ENCODE measurements at places on chromosomes 5 and 9.

GRCh38 chr5:178221282-178221681 is 11.3 kb downstream of the PHYKPL start:
- DNase-seq: no peak

GRCh38 chr9:591292-591691 is 250.2 kb upstream of the DMRT1 start:
- no peak for DNase-seq

GRCh38 chr9:80485420-80486250 is 913.9 kb downstream of the TLE4 start:
- DNase-seq: no peak

DNA sequence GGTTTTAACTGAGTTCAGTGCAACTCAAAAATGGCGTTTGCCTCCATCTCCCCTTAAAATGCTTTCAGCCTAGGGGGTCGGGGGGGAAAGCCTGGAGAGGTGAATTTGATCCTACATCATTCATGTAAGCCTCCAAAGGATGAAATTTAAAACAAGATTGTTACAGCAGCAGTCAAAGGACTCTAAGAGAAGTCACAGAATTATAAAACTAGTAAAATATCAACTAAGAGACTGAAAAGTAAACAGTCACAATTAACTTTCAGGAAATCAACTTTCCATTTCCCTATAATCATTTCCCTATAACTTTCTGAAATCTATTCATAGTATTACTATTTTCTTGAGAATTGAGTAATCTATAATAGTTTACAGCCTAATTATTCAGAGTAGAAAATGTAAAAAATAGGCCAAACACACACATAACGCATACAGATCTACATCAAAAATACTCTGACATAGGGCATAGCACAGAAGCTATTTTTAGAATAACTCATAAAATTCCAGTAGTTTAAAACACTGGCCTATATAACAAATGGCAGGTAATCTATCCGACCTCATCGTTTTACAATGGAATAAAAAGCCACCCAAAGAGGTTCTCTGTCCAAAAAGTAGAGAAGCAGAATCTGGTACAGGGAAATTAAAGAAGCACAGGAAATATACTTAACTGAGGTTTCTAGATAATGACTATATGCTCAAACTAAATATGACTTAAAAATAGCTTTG is 37.6 kb downstream of the FBXL17 start:
- DNase-seq: no peak

DNA sequence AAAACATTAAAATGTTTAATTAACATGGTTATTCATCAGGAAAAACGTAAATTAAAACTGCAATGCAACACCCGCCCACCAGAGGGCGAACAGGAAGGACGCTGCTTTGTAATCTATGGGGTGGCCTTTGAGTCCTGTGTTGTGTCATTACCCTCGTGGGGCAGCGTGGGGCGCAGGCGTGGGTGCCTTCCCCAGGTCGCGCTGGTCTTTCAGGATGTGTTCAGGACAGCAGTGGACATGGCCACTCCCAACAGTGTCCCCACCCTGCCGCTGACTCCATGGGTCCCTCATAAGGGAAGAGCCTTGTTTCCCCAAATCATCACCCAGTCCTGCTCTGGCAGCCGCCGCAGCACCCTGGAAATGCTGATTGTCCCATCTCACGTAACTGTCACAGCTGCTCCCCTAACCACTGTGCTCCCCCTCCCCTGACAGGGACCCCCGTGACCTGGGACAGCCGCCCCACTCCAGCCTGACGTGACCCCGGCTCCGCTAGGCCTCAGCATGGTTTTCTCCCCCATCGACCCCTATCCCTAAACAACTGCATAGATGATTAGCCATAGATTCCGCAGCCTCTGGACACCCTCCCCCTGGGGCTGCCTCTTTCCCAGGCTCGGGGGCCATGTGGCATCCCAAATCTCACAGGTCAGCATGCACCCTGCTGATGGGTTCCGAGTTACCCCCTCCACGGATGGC is 36.4 kb downstream of the GLT6D1 start:
- peak; percentile 29 for DNase-seq

- DNase-seq: peak; percentile 22
Measured at GRCh38 chr5:52776116-52776515, 11.6 kb upstream of the ITGA1 start.

DNA sequence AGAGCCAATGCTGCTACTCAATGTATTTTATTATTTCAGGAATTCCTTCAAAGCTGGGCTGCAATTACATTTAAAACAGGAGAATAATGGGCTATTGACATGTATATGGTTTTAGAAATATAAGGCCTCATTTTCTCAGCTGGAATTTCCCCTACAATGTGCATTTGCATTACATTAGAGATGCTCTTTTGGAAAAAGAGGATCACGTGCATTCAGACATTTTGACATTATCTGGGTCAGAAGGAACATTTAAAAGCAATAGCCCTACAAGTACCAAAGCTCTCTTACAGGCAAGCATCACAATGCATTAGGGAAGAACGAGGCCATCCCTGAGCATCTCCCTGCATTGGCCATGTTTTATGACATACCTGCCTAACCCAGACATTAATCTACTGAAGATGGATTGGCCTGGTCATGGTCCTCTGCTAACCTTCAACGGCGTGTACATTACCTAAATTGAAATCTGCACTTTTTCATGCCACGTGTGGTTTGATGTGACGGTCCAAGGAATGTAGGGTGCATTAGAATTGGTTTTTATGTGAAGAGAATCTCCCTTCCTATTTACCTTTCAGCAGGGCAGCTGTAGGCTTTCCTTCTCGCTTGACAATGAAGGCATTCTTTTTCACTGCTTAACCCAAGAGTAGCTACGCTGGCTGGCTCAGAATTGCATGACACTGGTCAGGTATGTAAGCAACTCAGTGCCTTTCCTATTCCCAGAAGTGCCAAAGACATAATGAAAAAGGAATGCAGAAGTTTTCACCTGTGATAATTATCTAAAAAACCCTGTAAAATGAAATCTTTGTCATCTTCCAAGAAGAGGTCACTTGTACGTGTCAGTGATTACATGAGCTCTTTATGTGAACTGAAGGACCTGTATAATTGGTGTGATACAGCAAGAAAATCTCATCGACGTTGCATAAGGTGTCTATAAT is 212.3 kb upstream of the MPDZ start:
- no peak for DNase-seq

DNA sequence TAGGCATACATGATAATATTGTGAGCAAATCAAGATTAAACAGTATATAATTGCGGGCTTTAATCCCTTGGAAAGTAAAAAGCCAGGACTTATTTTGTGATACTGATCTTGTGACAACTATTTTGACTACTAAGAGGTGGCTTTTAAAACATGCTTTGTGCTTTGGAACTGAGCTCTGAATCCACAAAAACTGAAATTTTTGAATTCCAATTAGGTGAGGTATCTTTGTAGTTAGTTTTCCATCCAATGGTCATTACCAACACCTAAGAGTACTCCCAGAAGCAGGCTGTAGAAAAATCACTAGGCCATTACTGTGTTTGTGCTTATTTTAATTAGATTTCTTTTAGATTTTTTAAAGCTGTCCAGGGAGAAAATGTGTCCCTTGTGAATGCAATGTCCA is 559.5 kb upstream of the WWC1 start:
- no peak for DNase-seq

DNA sequence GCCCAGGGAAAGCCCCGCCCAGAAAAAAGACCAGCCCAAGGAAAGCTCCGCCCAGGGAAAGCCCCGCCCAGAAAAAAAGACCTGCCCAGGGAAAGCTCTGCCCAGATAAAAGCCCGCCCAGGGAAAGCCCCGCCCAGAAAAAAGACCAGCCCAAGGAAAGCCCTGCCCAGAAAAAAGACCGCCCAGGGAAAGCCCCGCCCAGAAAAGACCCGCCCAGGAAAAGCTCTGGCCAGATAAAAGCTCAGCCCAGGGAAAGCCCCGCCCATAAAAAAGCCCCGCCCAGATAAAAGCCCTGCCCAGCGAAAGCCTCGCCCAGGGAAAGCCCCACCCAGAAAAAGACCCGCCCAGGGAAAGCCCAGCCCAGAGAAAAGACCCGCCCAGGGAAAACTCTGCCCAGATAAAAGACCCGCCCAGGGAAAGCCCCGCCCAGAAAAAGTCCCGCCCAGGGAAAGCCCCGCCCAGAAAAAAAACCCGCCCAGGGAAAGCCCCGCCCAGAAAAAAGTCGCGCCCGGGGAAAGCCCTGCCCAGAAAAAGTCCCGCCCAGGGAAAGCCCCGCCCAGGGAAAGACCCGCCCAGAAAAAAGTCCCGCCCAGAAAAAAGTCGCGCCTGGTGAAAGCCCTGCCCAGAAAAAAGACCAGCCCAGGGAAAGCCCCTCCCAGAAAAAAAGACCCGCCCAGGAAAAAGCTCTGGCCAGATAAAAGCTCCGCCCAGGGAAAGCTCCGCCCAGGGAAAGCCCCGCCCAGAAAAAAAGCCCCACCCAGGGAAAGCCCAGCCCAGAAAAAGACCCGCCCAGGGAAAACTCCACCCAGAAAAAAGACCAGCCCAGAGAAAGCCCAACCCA is 11.9 kb downstream of the GRIN1 start:
- DNase-seq: no peak

DNA sequence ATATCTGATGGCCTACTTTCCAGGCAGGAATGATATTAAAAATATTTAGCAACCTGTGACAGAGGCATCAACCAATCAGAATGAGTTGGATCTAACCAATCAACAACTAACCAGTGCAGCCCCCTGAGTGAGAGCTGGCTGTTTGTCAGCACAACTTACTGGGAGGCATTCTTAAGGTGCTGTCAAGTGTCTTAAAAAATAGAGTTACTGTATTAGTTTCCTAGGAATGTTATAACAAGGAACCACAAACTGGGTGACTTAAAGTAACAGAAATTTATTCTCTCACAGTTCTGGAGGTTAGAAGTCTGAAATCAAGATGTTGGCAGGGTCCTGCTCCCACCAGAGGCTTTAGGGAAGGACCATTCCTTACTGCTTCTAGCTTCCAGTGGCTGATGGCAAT is 85.2 kb downstream of the ATG10 start:
- no peak for DNase-seq

- no peak for DNase-seq
Measured at GRCh38 chr5:56515011-56515410, 281.9 kb upstream of the ANKRD55 start.

DNA sequence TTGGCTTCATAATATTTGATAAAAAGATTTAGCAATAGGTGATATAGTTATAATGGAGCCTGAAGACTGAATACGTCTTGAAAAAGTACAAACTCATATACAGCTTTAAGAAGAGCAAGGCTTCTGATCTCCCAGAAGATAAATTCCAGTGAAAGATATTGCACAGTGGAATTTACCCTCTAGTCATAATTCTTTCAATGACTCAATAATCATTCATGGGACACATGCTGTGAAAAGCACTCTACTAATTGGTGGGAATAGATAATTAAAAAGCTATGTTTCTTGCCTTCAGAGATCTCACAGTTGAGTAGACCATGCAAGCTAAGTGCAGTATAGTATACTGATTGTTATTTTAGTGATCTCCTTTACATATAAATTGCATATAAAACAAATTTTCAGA is 538.6 kb upstream of the CYLC2 start:
- no peak for DNase-seq

DNA sequence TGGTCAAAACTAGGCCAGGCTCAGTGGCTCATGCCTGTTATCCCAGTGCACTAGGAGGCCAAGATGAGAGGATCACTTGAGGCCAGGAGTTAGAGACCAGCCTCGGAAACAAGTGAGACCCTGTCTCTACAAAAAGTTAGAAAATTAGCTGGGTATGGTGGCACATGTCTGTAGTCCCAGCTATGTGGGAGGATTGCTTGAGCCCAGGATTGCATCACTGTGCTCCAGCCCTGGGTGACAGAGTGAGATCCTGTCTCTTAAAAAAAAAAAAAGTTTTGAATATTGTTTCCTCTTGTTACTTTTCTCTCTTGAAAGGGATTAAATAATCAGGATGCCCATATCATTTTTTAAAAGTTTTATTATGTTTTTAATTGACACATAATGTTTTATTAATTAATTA is 7.6 kb downstream of the ARHGEF37 start:
- no peak for DNase-seq

DNA sequence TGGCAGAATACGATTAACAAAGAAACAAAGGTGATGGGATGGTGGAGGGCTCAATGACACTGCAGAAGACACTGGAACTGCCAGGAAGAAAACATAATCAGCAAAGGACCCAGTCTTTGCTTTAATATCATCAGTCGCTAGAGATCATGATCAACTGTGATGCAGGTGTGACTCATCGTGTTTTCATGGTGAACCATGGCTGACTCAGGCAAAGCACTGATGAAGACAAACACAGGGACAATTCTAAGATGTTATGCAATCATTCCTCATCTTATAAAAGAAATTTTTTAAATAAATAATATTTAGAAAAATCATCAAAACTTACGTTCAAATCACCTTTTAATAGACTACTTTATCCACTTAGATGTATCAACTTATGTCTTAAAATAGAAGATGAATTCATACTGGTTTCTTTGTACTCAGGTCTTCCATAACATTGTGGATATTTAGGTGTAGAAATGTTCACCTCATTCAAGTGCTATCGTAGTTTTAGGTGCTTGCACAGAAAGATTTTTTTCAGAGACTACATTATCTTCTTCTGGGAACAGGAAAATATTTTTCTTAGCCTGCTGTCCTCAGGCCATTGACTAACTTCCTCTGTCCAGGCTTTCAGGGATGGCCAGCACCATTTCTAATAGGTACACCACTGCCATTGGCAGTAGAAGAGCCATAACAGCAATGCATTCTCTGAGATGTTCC is 673.4 kb upstream of the MEF2C start:
- no peak for DNase-seq

DNA sequence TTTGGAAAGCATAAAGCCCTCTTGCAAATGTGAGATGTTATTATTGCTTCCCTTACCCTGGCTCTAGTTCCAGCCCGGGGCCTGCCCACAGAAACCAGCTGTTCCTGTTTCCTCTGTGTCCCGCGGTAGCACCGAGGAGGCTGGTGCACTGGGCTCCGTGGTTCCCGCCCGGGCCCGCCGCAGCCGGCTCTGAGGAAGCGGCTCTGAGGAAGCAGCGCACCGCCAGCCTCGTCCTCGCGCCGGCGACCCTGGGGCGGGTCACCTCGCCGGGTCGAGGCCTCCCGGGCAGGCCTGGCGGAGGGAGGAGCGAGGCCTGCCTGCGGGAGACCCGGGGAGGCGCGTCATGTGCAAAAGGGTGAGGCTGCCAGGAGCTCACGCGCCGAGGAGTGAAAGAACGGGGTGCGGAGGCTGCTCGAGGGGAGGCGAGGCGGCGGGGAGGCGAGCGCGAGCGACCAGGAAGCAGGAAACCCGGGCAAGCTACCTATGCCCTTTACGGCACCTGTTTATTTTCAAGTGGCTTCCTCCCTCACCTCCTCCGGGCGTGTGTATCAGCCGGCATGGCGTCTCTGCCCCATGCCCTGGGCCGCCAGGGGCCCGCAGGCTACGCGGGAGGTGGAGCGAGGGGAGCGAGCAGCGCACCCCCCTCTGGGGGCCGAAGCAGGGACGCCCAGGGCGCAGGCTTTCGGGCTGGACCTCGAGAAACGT is 61.3 kb upstream of the MEGF10 start:
- peak; percentile 66 for DNase-seq

DNA sequence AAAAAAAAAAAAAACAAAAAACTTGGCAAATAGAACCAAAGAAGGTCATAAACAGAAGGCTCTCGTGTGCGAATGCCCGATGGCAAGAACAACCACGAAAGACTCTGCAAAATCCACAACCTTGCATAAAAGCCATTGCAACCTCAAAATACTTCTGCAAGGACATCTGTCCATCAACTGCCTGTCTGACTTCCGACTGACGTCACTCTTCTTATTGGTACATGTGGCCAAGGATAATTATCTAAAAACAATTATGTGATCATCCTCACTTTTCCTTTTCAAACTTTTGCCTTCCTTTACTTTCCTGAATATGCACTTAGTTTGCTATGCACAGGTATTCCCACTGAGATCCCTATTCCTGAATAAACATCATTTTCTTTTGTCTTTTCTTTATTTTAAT is 29.2 kb upstream of the DNAH5 start:
- no peak for DNase-seq
